Stimulated activated CD4-positive, alpha-beta T cell treated with anti-CD3 and anti-CD28 coated beads, TNF-alpha, amount 100 ng/mL, for 1 hour (primary cell): ENCODE measurements at places on chromosomes 1 and 21.

DNA sequence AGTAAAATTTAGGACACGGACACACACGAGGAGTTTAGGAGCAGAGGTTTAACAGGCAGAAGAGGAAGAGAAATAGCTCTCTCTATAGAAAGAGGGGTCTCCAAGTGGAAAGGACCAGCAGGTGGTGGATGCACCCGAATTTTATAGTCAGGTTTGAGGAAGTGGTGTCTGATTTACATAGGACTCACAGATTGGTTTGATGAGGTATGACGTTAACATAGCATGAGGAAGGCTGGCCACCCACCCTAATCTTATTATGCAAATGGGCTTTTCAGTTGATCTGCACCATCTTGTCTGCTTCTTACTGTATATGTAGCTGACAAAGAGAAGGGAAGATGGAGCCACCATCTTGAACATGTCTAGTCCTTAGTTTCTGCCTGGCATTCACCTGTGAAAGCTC is 52.5 kb upstream of the RGS2 start:
- no peak for DNase-seq

- DNase-seq, result no peak
Measured at GRCh38 chr1:18924221-18924691, 21.9 kb upstream of the ALDH4A1 start.

- DNase-seq, result no peak
Measured at GRCh38 chr1:57586842-57587241, 163.0 kb upstream of the DAB1 start.

GRCh38 chr1:221815660-221816059 is 73.8 kb upstream of the DUSP10 start:
- no peak for DNase-seq

- DNase-seq, result no peak
Measured at GRCh38 chr1:77540501-77541161, 141.8 kb downstream of the ZZZ3 start.

- DNase-seq, result no peak
Measured at GRCh38 chr1:19661721-19662228, 2.9 kb upstream of the HTR6 start.

- DNase-seq, result no peak
Measured at GRCh38 chr1:8879922-8880676, 1.6 kb upstream of the ENO1 start.

GRCh38 chr21:44842721-44843445 is 25.0 kb upstream of the SUMO3 start:
- no peak for DNase-seq

DNA sequence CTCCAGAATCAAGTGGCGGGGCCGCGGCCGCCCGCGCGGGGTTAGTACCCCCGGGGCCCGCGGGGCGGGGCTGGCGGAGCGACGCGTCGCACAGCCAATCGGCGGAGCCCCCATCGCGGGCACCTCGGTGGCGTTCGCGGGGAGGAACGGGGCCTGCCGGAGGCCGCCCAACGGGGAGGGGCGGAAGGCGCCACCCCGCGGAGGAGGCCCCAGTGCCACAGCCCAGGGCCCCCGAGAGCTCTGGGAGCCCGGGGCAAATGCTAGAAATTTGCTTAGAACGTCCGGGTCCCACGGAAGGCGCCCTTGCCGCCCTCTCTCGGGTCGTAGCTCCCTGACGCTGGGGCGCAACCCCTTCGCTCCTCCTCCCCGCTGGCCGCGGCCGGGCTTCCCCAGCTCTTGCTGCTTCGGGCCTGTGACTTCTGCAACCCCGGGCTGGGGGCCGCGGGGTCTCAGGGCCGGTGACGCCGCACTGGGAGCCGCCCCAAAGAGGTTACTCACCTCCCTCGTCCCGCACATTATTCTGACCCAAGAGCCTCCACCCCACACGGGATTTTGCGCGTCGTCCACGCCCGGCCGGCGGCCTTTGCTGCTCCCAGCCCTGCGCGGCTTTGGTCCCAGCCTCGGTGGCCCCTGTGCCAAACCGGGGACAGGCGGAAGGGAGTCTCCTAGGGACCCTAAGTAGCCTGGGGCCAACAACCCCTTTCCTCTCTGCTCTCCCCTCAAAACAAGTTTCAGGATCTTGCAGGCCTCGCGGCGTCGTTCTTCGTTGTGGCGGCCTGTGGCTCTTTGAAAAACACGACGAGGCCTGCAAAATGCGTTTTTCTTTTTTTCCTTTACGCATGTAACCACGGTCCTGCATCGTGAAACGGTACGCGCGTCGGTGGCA is at the start of gene RUNX3:
RUNX3 (minus strand) TSS at position 17 of the 886 bp plus-strand sequence. CDS start 408 bp downstream, outside the sequence.
- DNase-seq, result peak; percentile 83

DNA sequence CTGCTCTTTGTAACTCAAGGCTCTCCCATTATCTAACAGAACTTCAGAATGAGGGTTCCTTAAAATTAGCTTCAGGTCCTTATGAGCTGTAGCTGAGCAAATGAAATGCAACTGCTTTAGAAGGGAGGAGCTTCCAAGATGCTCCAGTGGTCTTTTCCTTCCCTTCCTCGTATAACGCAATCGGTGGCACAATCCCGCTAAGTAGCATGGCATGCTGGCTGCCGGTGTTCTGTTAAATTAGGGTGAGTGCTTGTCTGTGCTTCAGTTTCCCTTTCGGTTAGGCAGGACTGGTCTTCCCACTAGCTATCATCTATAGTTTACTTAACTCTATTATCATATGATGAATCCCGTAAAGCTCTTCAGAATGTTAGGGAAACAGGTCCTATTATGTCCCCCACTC is 917 bp downstream of the KIAA0040 start:
- DNase-seq, result no peak

- DNase-seq, result no peak
Measured at GRCh38 chr21:15514073-15514946, 215.5 kb upstream of the USP25 start.

- no peak for DNase-seq
Measured at GRCh38 chr1:101101360-101101759, 75.8 kb upstream of the DPH5 start.

- DNase-seq, result no peak
Measured at GRCh38 chr1:235468970-235469369, 35.3 kb downstream of the B3GALNT2 start.

- no peak for DNase-seq
Measured at GRCh38 chr1:176692988-176693696, 230.2 kb downstream of the PAPPA2 start.

DNA sequence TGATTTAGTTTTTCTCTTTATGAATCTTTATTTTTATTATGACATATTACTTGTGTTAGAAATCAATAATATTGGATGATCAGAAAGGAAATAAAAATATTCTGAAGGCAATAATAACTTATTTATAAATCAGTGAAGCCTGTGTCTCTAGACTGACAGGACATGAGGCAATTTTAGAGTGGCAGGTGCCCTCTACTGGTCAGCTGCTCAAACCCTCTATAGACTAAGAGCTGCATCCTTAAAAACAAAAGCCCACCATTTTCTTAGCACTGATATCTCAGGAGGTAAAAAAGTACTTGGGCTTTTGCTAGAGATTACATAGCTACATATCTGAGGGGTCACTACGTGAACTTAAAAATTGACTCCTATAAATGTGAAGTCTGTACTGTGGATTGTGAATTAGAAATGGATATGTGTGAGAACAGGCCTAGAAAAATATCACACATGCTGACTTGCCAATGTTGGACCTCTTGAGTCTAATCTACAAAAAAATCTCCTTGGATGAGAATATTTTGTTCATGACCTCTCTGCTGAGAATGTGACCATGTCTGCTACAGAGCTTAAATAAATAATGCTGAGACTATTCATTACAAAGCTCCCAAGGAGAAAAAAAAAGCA is 597.9 kb upstream of the ADAMTS5 start:
- DNase-seq, result no peak

DNA sequence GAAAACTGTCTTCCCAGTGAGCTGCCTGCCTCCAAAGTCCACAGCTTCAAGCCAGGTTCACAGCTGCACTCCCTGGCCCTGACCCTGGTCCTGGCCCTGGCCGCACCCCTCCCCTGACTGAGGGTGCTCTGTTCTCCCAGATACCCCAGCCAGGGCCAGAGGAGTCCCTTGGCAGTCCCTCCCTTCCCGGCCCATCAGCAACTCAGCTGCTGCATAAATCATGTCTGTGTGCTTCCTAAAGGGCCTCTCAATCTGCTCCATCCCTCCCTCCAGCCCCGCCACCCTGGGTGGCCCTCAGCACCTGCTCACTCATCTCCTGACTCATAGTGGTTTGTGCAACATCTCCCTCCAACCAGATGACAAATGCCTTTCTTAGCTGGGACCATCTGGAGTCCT is 24.8 kb upstream of the C1orf174 start:
- DNase-seq, result no peak

- DNase-seq, result no peak
Measured at GRCh38 chr1:220824031-220824989, 37.6 kb downstream of the MTARC1 start.

- no peak for DNase-seq
Measured at GRCh38 chr1:207606362-207606755, 38.6 kb upstream of the CR1L start.

DNA sequence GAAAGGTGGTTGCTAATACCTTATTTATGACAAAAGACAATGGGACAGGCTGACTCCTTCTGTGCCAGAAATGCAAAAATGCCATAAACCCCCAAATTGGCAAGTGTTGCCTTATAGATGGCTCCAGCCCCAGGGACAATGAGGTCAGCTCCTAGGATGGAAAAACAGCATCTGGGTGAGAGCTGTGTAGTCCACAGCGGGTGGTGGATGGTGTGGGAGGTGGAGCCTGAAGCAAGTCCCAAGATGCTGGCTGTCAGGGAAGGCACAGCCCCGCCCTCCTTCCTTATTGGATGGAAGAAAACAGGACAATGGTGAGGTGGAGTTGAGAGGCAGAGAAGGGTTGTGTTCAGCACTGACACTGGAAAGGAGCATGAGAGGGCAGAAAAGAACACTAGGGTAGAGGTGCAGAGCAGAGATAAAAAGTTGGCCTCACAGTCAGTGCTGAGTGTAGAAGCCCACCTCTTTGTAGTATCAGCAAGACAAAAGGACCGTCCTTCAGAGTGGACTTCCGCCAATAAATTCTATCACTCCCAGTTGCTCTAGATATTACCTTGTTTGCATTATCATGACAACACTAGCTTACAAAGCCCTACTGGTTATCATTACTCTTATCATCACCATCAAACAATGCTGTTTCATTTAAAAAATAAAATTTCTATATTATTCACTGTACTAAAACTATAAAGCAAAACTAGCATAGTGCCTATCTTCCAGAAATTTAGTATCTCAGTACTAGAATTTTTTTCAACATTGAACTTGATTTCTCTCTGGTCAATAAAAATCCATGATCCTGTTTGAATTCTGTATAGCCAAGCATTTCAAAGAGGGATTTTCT is 3.7 kb upstream of the SDE2 start:
- no peak for DNase-seq

GRCh38 chr1:229334269-229334668 is 8.6 kb downstream of the CCSAP start:
- no peak for DNase-seq

DNA sequence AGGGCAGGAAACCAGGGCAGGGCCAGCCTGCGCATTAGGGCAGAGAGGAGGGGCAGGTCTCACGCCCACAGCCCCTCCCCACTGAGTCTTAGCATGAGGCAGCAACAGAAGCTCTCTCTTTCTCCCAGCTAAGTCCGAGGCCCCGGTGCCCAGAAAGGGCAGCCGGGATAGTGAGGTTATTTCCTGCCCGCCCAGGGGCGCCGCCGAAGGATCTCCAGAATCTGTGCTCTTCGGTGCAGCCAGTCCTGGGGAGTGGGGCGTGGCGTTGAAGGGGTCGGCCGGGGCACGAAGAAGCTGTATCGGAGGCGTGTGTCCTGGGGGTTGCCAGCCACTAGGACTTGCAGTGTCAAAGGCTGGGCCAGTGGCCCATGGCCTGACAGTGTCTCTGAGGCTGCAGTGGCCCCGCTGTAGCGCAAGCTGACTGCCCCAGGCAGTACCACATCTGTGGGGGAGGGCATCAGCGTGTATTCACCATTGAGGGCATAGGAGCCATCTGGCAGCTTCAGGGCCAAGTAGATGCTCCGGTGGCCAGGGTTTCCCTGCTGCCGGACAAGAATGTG is 7.8 kb downstream of the ADAMTS4 start:
- DNase-seq, result no peak

GRCh38 chr1:10776190-10776905 is 20.1 kb downstream of the CASZ1 start:
- no peak for DNase-seq

DNA sequence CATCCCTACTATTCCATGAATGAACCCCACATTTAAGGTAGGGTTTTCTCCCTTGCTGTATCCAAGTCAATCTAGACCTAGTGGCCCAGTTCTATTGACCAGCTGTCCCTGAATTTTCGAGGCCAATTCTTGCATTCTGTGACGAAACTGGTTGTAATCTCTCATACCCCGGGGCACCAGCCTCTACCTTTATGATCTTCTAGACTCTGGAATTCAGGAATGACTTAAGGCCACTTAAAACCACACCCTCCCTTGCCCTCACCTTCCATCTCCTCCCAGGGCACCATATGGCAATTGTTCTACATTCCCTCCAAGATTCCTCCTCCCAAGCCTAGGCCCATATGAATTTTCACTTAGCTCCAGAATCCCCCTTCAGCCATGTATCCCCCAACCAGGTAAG is 48.9 kb downstream of the RHOU start:
- DNase-seq, result no peak

GRCh38 chr21:41428311-41428710 is 2.3 kb downstream of the MX1 start:
- DNase-seq, result no peak

DNA sequence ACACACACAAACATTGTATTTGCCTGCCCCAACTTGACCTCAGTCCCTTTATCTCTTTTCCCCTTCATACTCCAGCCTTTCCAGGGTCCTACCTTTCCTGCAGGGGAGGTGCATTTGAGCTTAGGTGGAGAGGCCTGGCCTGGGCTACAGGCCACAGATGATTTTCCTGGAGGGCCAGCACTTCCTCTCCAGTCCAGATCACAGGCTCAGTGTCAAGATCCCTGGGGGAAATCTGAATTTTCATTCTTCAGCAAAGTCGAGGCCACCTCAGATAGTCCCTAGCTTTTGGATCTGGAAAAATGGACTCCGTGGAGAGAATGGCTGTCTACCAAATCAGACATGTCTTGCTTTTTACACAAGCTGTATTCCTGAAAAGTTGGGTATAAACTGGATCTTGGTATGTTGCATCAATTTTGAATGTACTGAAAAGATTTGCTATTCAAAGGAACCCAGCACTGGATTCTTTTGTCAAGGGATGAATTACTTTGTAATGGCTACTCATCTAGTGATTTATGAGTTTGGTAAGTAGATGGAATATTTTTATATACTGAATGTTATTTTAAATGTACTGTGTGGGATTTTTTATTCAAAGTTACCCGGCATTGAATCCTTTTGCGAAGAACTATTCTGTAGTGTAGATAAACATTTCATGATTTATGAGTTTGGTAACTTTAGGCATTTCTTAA is 78.7 kb downstream of the DDR2 start:
- DNase-seq, result no peak

- DNase-seq, result no peak
Measured at GRCh38 chr1:58397187-58397820, 149.2 kb downstream of the OMA1 start.

- no peak for DNase-seq
Measured at GRCh38 chr1:242241936-242242335, 243.0 kb upstream of the MAP1LC3C start.
